ENCODE measurements at places on chromosomes 13 and 19.

GRCh38 chr13:94709001-94709834, 3.1 kb downstream of the SOX21 start:
- DNase-seq = no peak

DNA sequence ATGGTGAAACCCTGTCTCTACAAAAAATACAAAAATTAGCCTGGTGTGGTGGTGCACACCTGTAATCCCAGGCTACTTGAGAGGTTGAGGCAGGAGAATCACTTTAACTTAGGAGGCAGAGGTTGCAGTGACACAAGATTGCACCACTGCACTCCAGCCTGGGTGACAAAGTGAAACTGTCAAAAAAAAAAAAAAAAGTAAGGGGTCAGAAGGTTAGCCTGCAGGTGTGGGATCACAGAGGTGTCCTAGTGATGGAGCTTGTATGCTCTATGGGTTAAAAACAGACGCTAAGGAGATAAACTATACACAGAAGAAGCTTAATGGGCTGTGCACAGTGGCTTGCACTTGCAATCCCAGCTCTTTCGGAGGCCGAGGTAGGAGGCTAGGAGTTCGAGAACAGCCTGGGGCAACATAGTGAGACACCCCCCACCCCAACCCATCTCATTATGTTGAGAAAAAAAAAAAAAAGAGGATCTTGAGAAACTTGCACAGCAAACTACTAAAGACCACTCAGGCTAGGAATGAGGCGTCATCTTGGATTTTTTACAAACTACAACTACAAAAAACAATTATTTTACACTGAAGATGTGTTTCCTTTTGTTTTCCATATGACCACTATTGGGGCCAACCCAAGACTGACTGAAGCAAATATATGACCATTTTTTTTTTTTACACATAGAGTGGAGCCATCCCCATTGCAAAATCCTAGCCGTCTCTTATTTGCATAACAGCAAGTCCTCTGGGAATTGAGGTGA, 7.9 kb downstream of the FOSB start:
- no peak for DNase-seq

DNA sequence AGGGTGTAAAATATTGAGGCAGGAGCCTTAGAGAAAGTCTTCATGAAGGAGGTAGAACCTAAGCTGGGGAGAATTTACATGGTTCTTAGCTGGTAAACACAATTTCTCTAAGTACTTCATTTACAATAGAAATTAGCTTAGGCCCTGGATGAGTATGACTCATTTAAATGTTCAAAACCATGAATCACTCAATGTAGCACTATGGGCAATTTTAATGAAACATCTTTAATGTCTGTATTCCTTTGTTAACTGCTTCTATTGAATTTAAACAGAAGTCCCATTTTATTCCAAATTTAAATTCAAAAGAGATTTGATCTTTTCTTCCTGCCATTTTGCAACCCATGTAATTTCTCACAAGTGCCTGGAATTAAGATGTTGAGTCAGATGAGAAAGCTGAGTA, 252.1 kb downstream of the RFC3 start:
- DNase-seq = no peak

GRCh38 chr19:7349961-7350711, 1.4 kb downstream of the ARHGEF18 start:
- peak; percentile 5 for DNase-seq

DNA sequence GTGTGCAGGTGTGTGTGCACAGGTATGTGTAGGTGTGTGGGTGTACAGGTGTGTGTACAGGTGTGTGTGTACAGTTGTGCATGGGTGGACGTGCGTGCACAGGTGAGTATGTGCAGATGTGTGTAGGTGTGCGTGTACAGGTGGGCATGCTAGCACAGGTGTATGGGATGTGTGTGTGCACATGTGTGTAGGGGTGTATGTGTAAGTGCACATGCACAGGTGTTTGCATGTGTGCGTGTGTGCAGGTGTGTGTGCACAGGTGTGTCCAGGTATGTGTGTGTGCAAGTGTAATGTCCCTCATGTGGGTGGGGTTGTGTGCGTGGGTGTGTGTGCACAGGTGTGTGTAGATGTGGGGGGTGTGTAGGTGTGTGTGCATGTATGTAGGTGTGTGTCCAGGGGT, 27.5 kb upstream of the TFDP1 start:
- peak; percentile 23 for DNase-seq

- no peak for DNase-seq
Observed at GRCh38 chr19:35607661-35608060, 4.9 kb upstream of the HAUS5 start.

DNA sequence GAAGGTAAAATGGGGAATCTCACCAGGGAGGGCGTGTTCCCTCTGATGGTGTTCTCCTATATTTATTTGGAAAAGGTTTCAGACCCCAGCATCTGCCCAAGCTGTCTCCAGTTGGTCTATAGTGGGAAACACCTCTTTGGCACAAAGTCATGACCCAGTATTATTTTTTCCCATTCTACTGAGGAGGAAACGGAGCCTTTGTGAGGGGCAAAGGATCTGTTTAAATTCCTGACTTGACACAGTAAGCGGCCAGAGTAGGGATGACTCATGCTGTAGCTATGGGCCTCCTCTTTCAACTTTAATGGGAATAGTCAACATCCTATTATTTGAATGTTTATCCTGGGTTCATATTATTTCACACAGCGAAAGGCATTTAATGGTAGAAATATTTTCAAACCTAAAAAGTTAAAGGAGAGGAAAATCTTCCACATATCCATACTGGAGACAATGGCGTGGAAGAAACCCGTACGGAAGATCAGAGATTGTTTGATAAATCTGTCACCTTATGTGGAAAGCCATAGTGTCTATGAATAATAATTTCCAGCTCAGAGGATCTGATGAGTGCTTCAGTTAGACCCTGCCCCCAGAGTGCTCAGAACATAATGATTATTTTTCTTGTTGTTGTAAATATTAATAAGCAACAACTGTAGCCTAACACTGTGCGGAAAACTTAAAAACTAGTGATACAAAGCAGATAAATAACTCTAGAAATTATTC, 126.0 kb downstream of the FOXO1 start:
- DNase-seq = no peak

DNA sequence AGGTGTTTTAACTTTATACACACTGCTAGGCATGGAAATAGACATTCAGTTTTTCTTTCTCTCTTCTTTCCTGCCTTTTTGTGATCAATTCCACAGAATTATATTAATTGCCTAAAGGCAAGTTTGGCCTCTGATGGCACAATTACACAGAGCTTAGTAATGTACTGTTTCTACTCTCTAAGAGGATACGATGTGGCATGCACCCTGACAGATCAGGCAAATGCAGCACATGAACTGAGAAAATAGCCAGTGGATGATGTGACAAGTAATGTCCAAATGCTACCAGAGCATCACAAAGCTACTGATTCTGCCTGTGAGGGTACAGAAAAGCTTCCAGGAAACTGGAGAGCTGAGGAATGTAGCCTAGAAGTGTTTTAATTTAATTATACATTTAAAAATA, 233.8 kb upstream of the PRR20A start:
- no peak for DNase-seq

GRCh38 chr13:34174671-34175145, 356.8 kb downstream of the RFC3 start:
- DNase-seq = no peak

GRCh38 chr13:79287939-79288795, 117.9 kb downstream of the RBM26 start:
- no peak for DNase-seq

- DNase-seq = no peak
Observed at GRCh38 chr19:2167896-2168618, 4.3 kb downstream of the DOT1L start.

- no peak for DNase-seq
Observed at GRCh38 chr13:80931766-80932165, 590.8 kb upstream of the SPRY2 start.

GRCh38 chr13:31073859-31074718, 87.6 kb downstream of the HSPH1 start:
- no peak for DNase-seq

GRCh38 chr13:23848646-23849141, 40.5 kb downstream of the MIPEP start:
- DNase-seq = no peak

DNA sequence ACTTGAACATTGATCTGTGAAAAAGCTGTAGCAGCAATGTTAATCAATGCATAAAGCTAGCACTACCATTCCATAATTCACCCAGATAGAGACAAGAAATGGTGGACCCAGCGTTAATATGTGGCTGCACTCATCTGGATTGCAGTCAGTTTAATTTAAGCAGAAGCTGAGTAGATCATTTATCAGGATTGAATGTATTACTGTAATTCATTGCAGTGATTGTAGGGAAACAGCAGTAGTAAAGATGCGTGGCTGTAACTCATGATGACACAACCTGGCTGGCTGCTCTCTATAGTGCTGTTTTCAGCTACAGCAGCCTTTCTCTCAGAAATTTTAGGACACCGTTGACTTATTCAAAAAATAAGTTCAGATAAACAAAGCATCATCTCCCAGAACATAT, 499.5 kb upstream of the SLITRK6 start:
- no peak for DNase-seq

GRCh38 chr19:18881491-18881890, 14.5 kb downstream of the CERS1 start:
- no peak for DNase-seq

GRCh38 chr19:48614436-48615230, at the start of gene FAM83E:
Gene FAM83E (minus strand): TSS chr19:48615076. CDS start chr19:48613372, 1,704 bp downstream.
- DNase-seq = no peak

GRCh38 chr19:34075661-34076091, 96.6 kb upstream of the LSM14A start:
- no peak for DNase-seq

DNA sequence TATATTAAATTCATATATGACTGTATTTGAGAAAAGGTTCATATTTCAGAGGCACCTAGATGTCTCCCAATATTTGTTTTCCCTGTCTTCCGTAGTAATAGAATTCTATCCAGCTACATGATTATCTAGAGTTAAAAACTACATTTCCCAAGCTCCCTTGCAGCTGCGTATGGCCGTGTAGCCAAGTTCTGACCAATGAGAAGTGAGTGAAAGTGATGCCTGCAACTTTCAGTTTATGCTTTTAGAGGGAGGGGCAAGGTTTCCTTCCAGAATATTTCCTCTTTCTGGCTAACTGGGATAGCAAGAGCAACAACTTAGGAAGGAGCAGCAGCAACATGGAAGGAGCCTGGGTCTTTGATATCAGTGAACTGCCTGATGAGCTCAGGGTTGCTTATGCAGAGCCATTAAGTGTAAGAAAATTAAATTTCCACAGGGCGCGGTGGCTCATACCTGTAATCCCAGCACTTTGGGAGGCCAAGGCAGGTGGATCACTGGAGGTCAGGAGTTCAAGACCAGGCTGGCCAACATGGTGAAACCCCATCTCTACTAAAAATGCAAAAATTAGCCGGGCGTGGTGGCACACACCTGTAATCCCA, 23.2 kb upstream of the CYP2A13 start:
- no peak for DNase-seq

DNA sequence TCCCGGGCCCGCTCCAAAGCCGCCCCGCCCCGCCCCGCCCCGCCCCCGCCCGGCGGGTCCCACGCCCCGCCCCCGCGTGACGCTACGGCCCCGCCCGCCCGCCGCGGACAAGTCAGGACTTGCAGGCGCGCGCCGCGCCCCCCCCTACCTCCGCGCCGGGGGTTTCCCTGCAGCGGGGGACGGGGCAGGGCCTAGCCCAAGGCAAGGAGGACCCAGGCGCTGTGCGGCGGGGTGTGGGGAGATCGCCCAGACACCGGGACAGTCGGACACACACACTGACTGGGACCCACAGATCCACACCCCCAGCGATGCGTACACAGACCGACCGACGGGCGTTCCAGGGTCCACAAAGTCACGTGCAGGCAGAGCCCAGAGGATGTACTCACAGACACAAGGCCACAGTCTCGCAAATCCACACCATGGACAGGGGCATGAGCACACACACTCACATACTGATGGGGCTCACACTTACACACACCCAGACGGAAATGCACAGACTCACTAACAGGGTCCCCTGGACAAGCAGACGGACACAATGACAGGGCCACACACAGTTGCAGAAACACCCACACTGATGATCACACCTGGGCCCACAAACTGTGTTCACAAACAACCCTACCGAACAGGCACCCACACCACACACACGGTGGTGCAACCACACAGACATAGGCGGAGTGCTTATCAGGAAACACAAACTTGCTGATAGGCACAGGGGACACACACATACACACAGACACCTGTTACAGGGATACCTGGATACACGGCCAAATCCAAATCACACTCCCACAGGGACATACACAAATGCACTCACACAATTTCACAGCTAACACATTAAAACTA, 436 bp upstream of the BBC3 start:
- DNase-seq = peak; percentile 77
